ENCODE measurements at places on chromosomes 3 and 15.

DNA sequence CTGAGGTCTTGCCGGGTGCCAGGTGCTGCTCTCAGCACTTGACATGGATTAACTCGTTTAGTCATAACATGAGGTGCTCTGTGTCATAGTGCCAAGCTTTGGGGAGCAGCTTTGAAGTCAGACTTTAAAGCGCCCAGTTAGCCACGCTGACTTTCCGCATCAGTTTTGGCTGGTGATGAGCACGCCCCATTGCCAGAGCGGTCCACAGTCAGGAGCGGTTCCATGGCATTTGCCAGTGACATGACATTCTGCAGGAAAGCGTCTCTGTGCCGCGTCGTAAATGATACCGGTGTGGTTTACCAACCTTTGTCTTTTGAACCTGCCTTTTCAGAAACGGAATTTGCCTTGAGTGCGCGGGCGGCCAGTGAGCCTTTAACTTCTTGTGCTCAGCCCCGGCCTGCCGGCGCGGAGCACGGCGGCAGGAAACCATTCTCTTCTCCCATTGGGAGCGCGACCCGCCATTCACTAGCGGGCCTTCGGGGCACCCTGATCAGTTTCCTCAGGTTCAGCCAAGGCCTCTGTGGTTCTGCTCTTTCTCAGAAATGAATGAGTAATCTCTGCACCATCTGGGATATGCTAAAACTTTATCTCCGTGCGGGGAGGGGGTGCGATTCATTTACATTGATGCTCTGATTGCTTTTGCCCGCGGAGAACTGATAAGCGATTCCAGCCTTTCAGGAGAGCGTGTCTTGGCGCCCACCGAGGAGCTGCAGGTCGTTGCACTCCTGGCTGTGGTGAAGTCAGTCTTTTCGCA, 1.7 kb upstream of the SLC2A2 start:
- DNase-seq: no peak

GRCh38 chr15:36675008-36675407, 95.6 kb downstream of the CDIN1 start:
- no peak for DNase-seq

DNA sequence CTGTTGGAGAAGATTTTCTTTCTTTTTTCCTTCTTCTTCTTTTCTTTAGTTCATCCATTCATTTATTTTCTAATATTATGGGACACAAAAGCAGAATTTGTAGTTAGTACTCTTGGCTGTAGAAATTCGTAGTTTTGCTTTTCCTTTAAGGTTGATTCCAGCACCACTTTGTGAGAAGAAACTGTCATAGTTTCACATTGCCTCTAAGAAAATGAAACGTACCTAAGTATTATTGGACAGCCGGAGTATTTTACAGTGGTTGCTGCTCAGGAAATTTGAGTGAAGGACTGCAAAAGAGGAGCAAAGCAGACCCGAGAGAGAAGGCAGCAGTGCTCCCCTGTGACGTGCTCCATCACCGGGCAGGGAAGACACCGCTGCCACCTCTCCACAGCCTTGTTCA, 48.1 kb downstream of the PLCL2 start:
- DNase-seq: peak; percentile 35

- DNase-seq: no peak
Observed at GRCh38 chr3:105765308-105765639, 103.5 kb downstream of the CBLB start.

- DNase-seq: no peak
Observed at GRCh38 chr15:99509686-99510461, 55.9 kb upstream of the MEF2A start.

GRCh38 chr15:82272154-82272553, 9.5 kb downstream of the SAXO2 start:
- no peak for DNase-seq

DNA sequence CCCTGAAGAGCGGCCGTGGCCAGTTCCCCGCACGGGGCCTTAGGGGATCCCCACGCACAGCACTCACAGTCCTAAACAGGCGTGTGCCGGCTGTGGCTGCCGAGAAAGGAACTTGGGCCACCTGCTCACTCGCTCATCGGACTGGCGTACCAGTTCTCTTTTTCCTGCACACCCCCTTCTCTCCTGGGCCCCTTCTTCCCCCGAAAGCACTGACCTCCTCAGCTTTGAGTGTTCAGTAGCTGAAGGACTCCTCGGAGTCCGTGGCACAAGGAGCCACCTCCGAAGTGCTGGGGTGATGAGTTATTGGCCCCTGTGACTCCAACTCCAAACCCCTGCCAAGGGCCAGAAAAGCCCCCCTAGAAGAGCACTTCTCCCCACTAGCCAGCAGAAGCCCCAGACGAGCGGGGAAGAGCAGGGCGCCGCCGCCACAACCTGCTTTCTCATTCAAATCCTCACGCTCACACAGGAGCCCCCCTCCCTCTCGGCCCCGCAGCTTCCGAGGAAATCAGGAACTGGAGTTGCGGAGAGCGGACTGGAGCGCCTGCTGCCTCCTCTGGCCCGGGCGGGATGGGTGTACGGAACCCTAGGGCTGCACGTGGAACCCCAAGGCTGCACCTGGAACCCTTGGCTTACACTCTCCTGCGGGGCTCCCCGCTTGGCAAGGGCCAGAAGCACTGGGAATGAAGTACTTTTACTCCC, at the start of gene PLCH1:
TSS of gene PLCH1 (minus strand) at position 446 of the 699 bp plus-strand sequence. CDS start 40,847 bp downstream, outside the sequence.
- DNase-seq: peak; percentile 94

DNA sequence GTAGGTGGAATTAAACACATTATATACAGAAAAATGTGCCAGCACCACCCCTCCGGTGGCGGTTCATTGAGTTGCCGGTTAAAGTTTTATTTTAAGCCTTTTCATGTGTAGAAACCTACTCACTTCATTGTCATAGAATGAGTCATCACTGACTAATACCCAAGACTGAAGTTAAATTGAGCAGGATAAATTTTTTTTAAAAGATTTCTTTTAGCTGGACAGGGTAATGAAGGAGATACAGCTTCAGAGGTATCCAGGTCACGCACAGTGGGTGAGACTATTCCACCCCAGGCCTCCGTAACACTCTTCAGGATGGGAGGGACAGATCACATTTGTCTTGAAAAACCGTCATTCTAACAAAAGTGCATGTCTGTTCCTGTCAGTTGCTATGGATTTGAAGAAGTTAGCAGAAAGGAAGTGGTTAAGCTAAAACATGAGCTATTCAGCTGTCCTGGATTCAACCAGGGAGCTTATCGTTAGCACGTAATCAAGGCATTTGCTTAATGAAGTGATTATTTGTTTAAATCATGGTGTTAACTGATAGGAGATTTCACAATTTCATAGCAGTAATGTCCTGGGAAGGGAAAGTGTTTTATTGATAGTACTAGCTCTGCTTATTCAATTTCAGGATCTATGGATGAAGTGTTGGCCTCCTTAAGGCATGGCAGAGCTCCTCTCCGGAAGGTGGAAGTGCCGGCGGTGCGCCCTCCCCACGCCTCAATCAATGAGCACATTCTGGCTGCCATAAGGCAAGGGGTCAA, 23.4 kb downstream of the WHAMM start:
- peak; percentile 77 for DNase-seq

- no peak for DNase-seq
Observed at GRCh38 chr3:195883160-195883559, 25.2 kb downstream of the TNK2 start.

- DNase-seq: no peak
Observed at GRCh38 chr15:50098545-50098944, 20.5 kb downstream of the ATP8B4 start.

DNA sequence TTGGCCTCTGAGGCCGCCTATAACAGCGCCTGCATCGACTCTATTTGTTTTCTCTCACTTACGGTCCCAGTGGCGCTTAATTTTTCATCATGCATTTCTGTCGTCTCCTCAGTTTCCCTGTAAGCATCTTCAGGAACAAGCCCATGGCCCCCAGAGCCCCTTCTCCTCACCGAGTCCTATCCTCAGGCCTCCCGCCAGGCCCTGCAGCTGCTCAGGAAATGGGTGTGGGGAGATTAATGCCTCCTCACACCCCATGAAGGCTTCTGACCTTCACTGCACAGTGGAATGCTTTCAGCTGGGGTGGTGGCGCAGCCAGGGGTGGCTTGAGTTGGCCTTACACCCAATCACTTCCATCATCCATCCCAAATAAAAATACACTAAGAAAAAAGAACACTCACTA, 260.4 kb downstream of the FAM43A start:
- DNase-seq: no peak

GRCh38 chr3:148604270-148605085, 93.2 kb upstream of the AGTR1 start:
- no peak for DNase-seq

- DNase-seq: peak; percentile 60
Observed at GRCh38 chr15:65595960-65596359, 15.0 kb downstream of the INTS14 start.

- DNase-seq: no peak
Observed at GRCh38 chr15:90104551-90104950, 2.3 kb upstream of the IDH2 start.

DNA sequence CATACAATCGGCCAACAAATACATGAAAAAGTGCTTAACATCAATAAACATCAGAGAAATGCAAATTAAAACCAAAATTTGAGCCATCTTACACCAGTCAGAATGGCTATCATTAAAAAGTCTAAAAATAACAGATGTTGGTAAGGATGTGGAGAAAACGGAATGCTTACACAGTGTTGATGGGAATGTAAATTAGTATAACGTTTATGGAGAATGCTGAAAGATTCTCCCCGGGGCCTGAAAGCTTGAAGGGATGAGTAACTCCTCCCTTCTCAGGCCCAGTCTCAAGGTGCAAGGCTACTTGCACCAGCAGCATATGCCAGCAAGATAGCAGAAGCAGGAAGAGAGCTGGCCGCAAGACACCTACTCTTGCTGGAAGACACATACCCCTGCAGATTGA, 123.7 kb upstream of the NLGN1 start:
- no peak for DNase-seq

- peak; percentile 37 for DNase-seq
Observed at GRCh38 chr3:28077572-28077971, 163.8 kb upstream of the CMC1 start.

- DNase-seq: no peak
Observed at GRCh38 chr3:133934073-133934970, 38.6 kb upstream of the RAB6B start.

DNA sequence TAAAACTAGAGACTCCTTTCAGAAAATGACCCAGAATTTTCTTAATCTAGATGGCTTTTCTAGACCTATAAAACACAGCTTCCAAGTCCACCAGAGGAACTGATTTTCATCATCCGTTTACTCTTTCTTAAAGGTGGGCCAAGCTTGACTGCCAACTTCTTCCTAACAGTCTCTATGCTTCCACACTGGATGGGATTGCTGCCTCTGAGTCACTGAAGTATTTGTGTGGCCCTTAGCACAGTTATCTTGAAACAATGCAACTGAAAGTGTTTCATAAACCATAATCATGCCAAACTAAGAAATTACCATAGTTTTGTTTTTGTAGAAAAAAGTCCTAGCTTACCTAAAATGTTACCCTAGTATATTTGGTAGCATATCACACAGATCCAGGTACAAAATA, 985.7 kb downstream of the TUSC7 start:
- no peak for DNase-seq

GRCh38 chr15:41689834-41690233, 29.6 kb downstream of the MGA start:
- no peak for DNase-seq

DNA sequence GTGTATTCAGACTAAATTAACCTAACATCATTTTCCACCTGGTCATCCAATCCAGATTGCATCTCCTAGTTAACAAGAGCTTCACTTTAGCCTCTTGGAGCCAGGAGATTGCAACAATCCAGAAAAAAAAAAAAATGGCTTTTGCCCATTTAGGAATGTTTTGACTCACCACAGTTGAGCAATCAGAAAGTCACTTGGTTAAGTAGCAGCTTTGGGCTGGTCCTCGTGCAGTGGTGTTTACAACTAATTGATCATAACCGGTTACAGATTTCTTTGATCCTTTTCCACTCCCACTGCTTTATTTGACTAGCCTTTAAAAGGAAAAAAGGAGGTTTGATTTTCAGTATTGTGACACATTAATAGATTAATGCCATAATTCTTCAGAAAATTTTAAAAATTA, 688.8 kb upstream of the CCDC54 start:
- DNase-seq: no peak

DNA sequence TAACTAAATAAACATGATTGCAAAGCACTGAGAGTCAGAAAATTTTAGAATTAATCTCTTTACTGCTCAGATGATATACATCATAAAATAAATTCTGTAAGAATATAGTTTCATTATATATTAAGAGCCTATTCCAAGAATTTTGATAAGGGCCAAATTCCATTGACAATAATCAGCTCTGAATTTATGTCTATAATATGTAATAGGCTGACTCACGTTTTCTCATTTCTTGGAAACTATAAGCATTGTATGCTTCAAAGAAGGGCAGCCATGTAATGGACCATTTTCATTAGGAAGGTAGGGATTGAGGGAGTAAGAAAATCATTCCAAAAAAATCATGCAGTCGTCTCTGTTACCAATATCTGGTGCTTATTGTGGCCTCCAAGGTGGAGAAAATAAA, 315.9 kb downstream of the ZIC4 start:
- no peak for DNase-seq

- DNase-seq: peak; percentile 94
Observed at GRCh38 chr15:66067687-66068086, 185.9 kb downstream of the MEGF11 start.
